T-helper 17 cell (primary cell): ENCODE measurements at places on chromosomes 12 and 14.
A peak's percentile ranks its signal among the peaks of the same experiment; 100 is the strongest.

DNA sequence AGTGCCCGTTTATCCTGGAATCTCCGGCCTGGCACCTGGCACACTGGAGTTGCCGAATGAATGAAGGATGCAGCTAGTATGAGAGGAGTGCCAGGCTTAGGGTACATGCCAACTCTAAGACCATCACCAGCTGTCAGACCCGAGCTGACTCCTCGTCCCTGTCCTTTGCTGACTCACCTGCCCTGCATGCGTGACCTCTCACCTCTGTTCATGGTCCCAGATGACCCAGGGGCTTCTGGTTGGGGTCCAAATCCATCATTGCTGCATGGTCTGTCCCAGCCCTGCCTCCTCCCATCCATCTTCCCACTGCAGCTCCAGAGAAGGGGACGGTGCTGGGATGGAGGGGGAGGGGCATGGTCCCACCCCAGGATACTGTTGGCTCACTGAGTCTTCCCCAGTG, 9.9 kb upstream of the FAM222A start:
- no peak for DNase-seq

- DNase-seq, result no peak
These were observed 78.4 kb upstream of the RIN3 start for GRCh38 chr14:92435154-92435553.

GRCh38 chr12:3216097-3216496, 138.9 kb downstream of the TSPAN9 start:
- DNase-seq, result no peak

- no peak for DNase-seq
These were observed 198.0 kb downstream of the FOXN3 start for GRCh38 chr14:89219051-89219450.

- no peak for DNase-seq
These were observed 354.3 kb downstream of the CEP128 start for GRCh38 chr14:80587096-80587724.

DNA sequence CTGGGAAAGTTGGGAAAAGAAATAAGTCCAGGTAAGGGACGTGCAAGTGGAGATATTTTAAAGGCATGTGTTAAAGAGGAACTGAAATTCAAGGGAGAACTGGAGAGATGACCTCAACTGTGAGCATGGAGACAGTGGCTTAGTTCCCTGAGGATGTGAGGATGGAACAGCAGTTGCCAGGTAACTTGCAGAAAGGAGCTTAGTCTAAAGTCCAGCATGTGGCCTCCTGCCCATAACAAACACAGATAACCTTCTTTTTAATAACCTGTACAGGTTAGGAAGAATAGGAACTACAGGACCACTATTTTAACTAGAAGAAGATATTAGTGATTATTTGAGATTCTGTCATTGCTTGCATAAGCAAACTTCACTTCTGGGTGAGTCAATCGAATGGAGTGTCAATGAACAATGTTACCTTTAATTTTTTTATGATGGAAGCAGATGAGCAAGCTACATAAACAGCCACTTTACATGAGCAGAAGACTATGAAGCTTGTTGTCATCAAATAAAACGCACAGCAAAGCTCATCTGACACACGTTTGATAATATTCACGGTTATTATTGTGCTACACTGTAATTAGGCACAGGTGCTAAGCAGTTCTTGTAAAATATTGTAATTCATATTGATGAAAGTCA, 291.7 kb upstream of the DDHD1 start:
- no peak for DNase-seq

DNA sequence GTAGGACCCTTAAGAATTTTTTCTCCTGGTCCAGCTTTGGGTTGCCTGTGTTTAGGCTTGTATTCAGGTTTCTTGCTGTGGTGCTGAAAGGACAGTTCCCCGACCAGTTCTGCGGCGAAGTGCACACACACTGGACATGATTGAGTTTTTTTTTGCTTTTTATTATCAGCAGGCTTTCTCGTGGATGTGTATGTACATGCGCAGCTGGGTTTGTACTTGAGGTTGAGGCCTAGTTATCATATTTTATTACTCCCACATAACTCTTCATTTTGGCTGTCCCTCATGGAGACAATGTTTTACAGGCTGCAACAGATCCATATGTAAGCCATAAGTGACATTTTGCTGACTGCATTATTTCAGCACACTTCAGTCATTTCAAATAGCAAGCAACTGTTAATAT, 2.5 kb downstream of the SCN8A start:
- DNase-seq, result no peak

- no peak for DNase-seq
These were observed 15.0 kb upstream of the HELB start for GRCh38 chr12:66287275-66287674.

GRCh38 chr12:115233891-115234543, 550.0 kb upstream of the TBX3 start:
- no peak for DNase-seq

- DNase-seq, result no peak
These were observed 13.2 kb downstream of the TTC6 start for GRCh38 chr14:37608649-37609048.

DNA sequence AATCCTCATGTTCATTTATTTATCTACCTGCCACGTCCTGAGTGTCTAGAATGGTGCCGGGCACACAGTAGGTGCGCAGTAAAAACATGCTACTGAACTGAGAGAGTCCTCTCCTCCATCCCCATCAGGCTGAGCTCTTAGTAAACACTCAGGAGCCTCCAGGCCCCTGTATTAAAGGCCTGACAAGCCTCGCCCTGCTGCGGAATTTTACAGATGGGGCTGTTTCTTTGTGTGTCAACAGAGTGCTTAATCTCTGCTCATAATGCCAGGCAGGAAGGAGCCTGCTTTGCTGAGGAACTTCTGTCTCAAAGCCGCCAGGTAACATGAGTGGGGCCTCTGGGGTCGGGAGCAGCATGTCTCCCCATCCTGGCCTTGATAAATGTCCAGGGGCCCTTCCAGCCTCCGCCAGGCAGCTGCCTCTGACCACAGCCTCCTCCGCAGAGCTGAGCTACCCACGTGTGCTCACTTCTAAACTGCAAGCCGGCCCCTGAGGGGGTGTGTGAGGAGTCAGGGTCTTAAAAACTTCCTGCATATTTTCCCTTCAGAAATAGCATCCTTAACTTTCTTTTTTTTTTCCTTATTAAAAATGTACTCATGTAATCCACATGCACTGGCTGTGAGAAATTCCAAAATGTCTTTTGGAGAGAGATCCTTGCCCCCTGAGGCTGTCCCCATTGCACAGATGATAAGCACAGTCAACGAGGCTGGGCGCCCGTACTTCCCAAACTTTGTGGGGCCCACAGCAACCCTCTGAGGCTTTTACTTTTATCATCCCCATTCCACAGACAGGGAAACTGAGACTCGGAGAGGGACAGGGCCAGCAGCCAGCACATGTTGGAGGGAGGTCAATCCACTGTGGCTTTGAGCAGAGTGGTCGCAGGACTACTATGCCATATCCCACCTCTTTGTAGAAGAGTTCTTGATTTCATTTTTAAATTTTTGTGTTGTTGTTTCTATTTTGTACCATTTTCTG, 116.0 kb upstream of the NCOR2 start:
- DNase-seq, result no peak

GRCh38 chr12:56041552-56042429, at the start of gene RPS26:
TSS of gene RPS26 (plus strand) at chr12:56041918. CDS start at chr12:56042167, 249 bp downstream.
- DNase-seq, result peak; percentile 77

DNA sequence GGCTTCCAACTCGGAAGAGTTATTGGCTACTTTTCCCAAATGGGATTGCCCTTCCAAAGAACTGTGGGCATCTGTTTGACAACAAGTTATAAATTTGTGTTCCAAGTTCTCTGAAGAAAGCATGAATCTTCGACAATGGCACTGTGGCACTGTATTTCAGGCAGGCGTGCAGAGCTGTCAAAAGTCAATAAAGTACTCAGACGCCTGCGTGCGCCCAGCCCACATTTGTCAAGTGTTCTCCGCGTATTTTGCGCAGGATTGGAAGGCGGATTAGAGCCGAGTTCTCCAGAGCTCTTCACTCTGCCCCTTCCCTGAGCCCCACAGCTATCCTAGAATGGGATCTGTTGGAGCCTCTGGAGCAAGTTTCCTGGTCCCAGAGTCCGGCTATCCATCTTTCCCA, 103.2 kb downstream of the SLC25A47 start:
- DNase-seq, result no peak

- peak; percentile 48 for DNase-seq
These were observed 148.7 kb downstream of the SMOC1 start for GRCh38 chr14:70027785-70028428.

GRCh38 chr12:47178014-47178413, 98.3 kb upstream of the AMIGO2 start:
- no peak for DNase-seq

- no peak for DNase-seq
These were observed 99.2 kb downstream of the PPM1A start for GRCh38 chr14:60348211-60348610.

- DNase-seq, result no peak
These were observed 308.8 kb upstream of the SYT1 start for GRCh38 chr12:78555802-78556201.

- DNase-seq, result no peak
These were observed 59.8 kb upstream of the MDM1 start for GRCh38 chr12:68391937-68392336.

DNA sequence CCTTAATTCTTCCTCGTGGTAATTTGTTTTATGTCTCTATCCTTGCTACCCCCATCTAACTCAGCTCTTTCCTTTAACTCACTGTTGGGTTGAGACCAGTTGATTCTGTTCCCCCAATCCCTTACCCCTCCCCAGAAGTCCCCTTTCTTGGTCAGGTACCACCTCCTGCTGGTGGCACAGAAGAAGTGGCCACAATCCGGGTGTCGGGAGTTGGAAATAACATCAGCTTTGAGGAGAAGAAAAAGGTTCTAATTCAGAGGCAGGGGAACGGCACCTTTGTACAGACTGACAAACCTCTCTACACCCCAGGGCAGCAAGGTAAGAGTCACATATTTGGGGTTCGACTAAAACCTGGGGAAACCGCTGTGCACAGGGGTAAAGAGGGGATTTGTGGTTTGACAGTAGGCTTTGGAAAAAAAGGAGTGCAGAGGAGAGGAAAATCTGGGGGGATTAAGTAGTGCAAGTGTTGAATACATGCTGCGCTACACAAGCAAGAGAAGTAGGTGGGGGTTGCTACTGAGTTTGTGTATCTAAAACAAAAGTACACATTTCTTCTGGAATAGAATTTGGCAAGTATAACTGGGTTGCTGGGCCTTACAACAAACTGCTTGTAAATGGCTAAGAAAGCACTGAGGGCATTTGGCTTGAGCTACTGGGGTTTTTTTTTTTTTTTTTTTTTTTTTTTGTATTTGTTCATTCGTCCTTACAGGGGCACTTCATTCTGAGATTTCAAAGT, 1.3 kb downstream of the A2ML1 start:
- no peak for DNase-seq

DNA sequence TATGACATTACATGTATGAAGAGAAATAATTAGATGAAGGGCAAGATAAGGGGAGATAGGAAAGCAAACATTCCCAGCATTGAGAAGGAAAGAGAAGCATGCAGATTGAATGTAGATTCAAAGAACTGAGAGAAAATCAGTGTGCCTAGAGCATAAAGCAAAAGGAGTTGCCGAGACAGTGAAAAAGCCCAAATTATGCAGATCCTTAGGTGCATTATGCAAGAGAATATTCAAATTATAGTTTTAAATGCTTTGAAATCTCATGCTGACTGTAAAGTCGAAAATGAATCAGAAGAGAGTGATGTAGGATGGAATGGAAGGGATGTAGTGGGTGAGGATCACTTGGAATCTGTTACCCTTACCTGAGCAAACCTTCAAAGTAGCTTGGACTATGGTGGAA, 49.9 kb downstream of the PPP4R4 start:
- no peak for DNase-seq

- DNase-seq, result no peak
These were observed 1324.0 kb upstream of the USP15 start for GRCh38 chr12:60935981-60936761.

DNA sequence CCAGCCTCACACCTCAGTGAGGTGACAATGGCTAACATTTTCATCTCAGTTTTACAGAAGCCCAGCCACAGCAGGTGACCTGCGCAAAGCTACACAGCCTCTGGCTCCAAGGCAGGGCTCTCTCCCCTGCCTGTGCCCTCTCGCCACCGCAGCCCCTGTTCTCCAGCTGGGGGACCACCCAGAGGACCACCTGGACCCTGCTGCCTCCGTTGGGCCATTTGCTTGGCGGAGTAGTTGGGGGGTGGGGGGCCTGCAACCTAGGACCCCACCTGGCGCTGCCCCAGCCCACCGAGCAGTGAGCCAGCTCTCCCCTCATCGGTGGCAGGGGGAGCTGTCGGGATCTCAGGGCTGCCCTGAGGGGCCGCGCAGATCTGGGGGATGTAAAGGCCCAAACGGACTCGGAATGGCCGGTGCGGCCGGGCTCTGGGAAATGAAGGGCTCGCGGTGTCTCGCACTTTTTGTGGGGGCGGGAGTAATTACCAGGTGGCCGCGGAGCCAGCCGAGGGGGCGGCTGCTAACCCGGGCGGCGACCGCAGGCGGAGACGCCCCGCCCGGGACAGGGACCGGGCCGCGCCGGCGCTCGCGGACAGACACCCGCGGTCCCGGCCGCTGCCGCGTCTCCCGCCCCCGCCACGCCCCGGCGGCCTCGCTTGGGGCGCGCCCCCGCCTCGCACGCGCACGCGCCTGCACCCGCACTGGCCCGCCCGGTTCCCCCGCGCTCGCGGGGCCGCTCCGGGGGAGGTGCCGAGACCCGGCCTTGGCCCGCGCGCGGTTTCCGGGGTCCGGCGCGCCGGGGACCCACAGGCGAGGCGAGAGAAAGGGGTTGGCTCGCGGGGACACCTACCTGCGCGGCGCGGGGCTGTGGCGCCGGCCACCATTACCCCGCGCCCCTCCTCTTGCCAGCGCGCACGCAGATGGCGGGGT, 8.6 kb upstream of the GPR68 start:
- no peak for DNase-seq

- no peak for DNase-seq
These were observed 21.2 kb downstream of the CALCOCO1 start for GRCh38 chr12:53706080-53706479.

GRCh38 chr12:114440270-114441038, 34.5 kb upstream of the TBX5 start:
- DNase-seq, result no peak

DNA sequence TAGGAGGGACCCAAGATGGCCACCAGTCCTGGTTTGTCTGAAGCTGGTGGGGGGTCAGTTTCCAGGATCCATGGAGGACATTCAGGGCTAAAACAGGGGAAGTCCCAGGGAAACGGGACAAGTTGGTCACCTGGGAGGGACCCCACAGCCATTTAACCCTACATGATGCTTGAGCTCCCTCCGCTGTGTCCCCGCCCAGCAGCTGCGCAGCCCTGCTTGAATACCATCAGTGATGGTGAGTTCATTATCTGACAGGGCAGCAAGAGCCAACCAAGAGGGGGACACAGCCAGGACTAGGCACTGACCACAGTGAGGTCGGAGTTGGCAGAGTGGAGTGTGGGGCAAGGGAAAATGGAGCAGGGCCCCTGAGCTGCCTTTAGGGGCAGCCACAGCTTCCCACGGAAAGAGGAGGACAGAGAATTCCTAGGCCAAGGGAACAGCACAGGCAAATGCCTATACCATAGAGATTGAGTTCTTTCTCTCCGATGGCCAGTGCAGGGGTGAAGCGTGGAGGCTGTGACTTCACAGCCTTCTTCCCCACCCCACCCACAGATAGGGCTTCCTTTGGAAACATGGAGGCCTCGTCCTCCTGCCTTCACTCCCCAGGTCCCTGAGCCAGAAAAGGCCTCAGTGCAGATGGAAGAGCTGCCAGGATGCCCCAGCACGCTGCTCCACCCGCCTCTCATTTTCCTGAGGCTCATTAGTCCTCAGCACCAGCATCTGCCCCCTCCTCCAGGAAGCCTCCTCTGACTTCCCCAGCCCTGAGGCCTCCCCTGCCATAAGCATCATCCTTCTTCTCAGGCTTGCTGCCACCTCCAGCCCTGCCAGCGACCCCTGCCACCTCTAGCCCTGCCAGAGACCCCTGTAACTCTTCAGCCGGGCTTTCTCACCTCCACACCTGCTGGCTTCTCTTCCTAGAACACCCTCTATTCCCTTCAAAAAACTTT, 51.4 kb downstream of the CYP46A1 start:
- no peak for DNase-seq
